Cardiac fibroblast (primary cell): ENCODE measurements at places on chromosomes 12 and 14.

DNA sequence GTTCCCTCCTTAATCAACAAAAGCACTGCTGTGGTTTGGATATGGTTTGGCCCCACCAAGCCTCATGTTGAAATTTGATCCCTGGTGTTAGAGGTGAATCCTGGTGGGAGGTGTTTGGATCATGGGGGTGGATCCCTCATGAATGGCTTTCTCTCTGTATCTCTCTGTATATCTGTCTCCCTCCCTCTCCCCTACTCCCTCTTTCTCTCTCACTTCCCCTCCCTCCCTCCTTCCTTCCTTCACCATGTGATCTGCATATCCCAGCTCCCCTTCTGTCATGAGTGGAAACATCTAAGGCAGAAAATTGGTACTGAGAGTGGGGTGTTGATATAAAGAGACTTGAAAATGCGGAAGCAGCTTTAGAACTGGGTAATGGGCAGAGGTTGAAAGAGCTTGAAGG lies 5.2 kb downstream of the GSKIP start:
- DNase-seq, result no peak

- no peak for DNase-seq
Measured at GRCh38 chr12:88951860-88952561, 371.7 kb upstream of the KITLG start.

GRCh38 chr12:2082321-2082720 lies 29.5 kb downstream of the CACNA1C start:
- no peak for DNase-seq

- peak; percentile 78 for DNase-seq
Measured at GRCh38 chr12:89529738-89530137, 3.9 kb upstream of the POC1B start.

GRCh38 chr14:72098210-72098609 lies 166.0 kb downstream of the RGS6 start:
- DNase-seq, result no peak

GRCh38 chr12:50326590-50327284 lies 43.4 kb upstream of the LIMA1 start:
- peak; percentile 83 for DNase-seq

DNA sequence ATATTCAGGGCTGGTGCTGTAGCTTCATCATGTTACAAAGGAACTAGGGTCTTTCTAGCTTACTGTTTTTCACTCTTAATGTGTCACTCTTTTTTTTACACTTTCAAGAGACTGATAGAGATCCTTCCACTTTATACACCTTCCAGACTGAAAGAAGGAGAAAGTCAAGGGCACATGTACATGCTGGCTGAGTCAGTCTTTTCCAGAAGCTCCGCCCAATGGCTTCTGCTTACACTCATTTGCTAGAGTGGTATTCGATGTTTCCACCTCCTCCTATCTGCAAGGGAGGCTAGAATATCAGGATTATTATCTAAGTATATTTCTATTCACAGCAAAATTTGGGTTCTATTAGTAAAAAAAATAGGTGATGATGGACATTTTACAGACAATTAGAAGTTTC lies 325.8 kb upstream of the OR4E1 start:
- no peak for DNase-seq

GRCh38 chr14:67357186-67357968 lies 2.2 kb downstream of the ATP6V1D start:
- DNase-seq, result no peak

DNA sequence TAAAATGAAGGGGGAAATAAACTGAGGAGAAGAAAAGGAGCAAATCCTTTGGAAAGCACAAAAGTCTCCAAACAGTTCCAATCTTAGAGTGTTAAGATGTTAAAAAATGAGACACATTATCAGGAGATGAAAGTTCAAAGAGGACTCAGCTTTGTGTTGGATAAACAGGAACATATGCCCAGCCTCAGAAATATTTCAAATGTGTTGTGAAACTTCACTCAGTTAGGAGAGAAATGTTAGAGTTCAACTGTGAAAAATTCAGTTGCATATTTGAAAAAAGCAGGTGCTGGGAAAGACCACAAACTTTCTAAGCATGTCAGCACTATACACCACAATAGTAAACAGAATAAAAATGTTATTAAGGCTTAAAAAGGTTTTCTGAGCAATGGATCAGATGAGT lies 136.8 kb upstream of the PRKD1 start:
- DNase-seq, result peak; percentile 30

GRCh38 chr14:76695263-76695920 lies 65.9 kb upstream of the VASH1 start:
- DNase-seq, result no peak

DNA sequence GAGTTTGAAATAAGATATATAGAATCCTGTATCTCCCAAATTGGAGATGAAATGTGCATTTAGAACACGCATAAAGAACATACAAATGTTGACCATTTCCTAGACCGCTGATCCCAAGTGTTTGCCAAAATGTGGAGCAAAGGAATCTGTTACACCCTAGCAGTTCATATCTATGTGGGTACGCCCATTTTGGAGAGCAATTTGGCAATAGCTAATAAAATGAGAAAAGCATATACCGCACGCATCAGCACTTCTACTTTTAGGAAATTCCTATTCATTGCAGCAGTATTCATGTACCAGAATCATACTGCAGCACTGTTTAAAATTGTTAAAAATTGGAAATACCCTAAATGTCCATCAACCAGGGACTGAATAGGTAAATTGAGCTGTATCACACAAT lies 937.8 kb downstream of the BCL11B start:
- DNase-seq, result no peak
